Esophagus squamous epithelium (tissue), 5 donors: ENCODE measurements at places on chromosomes 7 and 10.

DNA sequence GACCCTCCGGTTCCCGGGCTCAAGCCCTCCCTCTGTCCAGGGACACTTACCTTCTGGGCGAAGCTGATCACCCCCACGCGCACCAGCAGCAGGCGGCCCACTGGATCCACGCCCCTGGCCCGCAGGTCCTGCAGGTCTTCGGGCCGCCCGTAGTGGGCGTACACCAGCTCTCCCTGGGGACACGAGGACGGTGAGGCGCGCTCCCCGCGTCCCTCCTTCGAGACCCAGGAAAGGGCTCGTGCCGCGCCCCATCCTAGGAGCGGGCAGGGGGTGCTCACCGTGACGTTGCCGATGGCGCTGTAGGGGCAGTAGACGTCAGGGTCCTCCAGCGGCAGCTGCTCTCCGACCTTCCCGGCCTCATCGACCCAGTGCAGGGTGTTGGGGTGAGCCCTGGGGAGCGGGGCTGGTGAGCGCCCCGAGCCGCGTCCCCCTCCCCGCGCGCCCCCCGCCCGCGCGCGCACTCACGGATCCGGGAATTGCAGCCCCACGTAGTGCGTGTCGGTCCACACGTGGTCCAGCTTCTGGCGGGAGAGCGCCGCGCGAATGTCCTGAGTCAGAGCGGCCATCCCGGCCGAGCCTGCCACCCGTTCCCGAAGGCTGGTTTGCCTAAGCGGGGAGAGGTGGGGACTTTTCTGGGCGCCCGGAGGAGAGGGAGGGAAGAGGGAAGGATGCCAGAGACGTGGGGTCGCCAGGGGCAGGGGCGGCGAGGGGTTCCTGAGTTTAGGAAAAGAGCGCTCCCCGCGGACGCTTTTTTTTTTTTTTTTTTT is 8.2 kb downstream of the TFR2 start:
- no peak for DNase-seq

DNA sequence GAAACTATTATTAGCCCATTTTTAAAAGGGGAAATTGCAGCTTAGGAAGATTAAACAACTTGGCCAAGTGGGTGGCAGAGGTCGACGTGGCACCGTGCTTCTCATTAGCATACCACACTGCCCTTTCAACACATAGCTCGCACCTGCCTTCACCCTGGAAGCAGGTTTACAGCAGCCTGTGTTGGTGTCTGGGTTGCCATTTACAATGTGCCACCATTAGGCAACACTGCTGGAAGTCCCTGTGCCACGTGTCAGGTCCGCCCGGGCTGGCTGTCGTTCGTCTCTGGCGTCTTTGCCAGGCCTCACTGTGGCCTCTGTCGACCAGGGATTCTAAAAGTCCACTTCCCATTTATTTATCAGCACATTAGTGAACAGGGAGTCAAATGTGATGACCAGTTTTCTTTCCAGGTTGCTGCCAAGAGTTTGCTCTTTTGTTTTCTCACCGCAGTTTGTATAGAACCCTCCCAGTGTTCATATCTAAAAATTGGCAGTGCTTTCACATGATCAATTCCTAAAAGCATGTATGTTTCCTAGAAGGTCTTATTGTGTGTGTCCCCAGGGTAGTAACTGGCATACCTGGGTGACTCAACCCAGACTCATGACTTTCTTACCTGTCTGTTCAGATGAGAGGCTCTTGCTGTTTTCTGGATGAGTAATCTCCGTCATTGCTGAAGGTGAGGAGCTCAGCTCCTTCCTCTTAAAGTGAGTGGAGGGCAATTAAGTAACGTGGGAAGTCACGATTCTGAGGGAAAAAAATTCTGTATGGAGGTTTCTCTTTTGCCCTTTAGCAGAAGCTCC is 9.2 kb downstream of the INSIG1 start:
- no peak for DNase-seq

GRCh38 chr10:79155301-79156081 is 86.7 kb downstream of the ZMIZ1 start:
- no peak for DNase-seq

DNA sequence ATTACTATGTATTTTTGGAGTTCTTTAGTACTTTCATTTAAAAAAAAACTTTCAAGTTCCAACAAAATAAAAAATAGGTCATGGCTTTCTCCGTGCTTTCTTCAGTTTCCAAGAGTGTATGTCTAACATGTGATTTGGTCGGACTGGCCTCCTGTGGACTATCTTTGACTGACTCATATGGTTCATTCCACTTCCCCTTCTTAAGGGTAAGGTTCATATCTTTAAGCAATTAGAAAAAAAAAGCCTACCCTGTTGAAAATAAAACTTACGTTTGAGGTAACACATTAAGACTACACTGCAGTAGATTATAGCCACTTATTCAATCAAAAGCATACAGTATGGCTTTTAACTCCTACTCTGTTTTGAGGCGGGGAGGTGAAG is 112.8 kb upstream of the AHR start:
- no peak for DNase-seq

- DNase-seq: no peak
Measured at GRCh38 chr7:20330928-20331909, 519 bp downstream of the ITGB8 start.

- no peak for DNase-seq
Measured at GRCh38 chr10:50432211-50433009, 181.1 kb upstream of the ASAH2 start.

- DNase-seq: no peak
Measured at GRCh38 chr10:34549001-34549400, 266.1 kb downstream of the PARD3 start.

GRCh38 chr10:71392791-71393781 is 3.6 kb upstream of the CDH23 start:
- DNase-seq: no peak
